ENCODE measurements at places on chromosomes 4 and X.

DNA sequence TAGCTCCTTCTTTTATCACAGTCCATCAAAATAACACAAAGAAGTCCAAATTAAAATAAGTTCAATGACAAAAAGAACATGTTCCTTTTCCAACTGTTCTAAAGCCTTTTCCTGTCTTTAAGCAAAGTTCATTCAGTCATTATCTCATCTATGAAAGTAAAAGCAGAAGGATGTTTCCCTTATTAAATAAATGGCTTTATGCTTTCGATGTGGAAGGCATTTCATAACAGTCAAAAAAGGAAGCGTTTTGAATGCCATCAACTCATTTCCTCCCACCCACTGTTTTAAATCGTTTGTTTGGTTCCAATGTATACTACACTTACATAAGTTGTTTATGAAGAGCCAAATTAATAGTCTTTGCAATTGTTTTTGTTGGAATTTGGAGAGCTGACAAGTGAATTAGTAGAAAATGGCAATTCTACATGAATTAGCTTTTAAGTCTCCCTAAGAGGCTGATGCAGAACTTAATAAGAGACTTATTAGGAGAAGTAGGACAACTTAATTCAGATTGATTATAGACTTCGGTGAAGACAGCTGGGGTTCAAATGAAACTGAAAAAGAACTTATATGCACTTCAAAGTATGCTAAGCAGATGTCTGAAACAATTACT is 392.6 kb upstream of the FTHL17 start:
- DNase-seq, result no peak

- DNase-seq, result no peak
These were observed 100.3 kb downstream of the SORBS2 start for GRCh38 chr4:185711726-185712125.

DNA sequence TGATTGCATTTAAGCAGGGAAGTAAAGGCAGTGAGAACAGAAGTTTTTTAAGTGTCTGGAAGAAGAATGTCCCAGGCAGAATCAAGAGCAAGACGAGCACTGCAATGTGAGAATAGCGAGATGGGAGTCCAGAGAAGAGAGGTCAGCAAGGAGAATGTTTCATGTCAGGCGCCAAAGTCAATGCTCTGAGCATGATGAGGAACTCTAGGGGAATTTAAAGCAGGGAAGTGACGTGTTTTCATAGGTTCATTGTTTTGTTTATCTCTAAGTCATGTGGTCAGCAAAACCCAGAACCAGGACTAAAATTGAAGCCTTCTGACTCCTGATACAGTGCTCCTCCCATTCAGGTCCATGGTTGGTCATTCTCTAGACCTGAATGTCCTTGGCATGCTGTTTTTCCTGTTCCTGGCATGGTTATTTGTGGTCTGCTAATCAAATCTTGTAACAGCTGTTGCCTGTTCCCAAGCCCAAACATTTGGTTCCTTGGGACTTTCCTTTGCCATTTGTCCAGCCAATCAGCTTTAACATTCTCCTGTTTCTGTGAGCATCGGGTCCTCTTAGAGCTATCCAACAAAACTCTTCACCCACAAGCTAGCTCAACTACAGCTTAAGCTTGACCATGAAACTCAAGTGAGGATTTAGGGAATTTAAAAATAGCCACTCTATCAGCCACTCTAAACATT is 37.7 kb downstream of the PTCHD1 start:
- DNase-seq, result no peak

DNA sequence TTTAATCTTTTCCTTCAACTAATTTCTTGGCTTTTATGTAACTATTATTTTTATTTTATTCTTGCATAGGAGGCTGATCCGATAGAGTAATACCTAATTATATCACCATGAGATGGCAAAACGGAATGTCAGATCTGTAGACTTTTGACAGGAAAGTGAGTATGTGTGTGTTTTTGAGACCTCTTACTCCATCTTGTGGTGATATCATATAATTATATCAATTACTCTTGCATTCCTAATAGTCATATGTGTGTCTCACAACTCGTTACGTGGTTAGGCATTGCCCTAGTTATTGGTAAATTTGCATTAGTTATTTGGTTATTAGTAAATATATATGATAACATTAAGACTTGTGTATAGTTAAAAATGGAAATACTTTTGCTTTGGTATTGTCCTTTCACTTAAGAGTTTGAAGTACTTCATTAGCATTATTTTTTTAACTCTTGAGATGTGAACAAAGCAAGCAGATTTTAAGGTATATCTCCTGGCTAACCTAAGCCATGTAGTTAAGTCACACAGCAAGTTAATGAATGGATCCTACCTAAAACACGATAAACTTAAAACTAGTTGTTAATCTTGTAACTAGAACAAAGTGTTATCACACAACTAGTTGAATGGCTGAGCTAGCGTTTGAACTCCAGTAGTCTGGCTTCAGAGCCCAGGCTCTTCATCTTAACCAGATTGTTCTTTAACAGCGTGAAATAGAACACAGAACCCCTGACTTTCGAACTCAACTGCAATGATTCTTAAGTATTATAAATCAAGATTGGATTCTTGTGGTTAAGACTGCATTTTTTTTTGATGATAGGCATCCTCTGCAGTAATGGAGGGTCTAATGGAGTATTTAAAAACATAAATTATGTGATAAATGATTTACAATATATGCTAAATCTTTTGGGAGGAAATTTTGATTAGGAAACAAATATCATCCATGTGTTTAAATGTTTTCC is 67.1 kb downstream of the PGRMC2 start:
- no peak for DNase-seq

DNA sequence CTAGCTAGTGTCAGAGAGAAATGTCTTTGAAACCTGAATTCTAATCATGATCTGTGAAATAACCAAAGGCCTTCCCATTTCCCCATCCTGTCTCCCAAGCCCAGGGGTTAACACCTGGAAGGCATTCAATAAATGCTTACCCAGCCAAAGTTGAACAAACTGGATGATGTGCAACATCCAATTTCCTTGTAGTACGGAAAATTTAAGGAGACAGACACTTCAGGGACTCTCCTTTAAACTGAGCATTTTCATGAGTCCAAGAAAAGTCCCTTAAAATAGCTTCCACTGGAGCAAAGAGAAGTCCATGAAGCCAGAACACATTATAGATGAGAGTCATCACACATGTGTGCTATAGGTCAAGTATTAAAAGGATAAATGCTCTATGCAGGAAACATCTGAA is 271.2 kb downstream of the RAB28 start:
- DNase-seq, result no peak

- no peak for DNase-seq
These were observed 235.2 kb downstream of the DTHD1 start for GRCh38 chr4:36516522-36517095.

GRCh38 chrX:153900831-153901752 is 3.4 kb upstream of the AVPR2 start:
- DNase-seq, result peak; percentile 52

DNA sequence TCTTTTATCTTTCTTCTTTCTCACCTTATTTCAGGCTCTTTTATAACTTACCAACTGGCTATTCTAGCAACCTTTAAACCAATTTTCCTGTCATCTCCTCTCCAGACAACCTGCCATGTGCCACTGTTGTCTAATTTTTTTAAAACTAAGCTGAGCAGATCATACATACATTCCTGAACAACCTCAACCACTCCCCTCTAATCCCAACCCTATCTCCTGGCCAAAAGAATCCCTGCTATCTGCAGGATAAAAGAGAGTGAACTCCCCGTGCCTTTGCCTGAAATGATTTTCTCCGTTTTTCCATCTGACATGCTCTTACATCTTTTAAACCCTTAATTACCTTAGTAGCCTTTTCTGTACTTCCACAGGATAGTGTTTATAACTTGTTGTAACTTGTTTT is 35.5 kb downstream of the DCUN1D4 start:
- no peak for DNase-seq

DNA sequence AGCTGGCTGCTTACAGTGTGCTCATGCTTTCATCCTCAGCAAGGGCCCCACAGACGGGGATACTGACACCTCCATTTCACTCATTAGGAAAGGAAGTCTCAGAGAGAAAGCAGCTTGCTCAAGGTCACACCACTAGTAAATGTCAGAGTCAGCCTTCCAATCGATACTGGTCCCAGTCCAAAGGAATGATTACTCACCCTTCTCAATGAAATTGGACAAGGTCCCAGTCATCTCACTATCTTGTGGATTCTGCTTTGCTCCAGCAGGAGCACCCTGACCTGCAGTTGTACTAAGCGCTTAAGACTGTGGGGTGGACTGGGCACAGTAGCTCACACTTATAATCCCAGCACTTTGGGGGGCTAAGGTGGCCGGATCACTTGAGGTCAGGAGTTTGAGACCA is 132.2 kb upstream of the SLC34A2 start:
- DNase-seq, result no peak

DNA sequence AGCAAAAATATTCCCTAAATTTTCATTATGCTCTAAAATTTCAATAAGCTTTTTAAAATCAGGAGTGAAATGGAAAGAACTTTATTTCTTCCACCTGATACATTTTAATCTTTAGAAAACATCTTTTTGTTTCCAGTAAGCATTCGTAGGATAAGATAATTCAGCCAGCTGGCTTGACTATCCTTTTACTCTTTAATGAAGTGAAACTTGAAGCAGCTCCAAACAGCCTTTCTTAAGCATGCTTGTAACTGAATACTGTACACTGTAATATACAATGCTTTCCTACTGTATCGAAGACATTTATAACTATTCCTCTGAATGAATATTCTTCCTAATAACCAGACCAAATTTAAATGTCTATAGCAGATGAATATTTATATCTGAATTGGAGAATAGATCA is 98.8 kb downstream of the KLHL4 start:
- DNase-seq, result no peak

GRCh38 chrX:123860983-123861382 is 1.1 kb downstream of the XIAP start:
- DNase-seq, result no peak

DNA sequence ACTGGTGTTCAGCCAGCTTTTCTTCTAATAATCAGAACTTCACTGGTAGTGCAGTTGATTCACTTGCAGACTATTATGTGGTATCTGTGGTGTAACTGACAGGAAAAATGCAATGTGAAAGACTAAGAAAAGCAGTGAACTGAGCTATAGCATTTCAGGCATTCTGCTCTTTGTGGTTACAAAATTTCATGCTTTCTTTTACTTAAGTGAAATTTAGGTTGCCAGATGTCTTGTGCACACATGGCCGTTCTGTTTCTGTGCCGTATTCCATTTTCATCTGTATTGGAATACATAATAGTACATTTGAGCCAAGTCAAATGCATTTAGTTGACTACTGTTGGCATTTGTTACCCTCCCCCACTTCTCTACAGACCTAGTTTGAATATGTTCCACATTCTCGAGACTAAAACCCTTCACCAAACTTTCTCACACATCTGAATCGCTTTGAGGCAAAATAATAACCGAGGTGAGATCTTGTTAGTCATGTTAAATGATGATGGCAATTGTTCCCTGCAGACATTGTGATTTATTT is 8.2 kb downstream of the RTL3 start:
- peak; percentile 3 for DNase-seq

- DNase-seq, result no peak
These were observed 808 bp downstream of the HUWE1 start for GRCh38 chrX:53685711-53686110.

DNA sequence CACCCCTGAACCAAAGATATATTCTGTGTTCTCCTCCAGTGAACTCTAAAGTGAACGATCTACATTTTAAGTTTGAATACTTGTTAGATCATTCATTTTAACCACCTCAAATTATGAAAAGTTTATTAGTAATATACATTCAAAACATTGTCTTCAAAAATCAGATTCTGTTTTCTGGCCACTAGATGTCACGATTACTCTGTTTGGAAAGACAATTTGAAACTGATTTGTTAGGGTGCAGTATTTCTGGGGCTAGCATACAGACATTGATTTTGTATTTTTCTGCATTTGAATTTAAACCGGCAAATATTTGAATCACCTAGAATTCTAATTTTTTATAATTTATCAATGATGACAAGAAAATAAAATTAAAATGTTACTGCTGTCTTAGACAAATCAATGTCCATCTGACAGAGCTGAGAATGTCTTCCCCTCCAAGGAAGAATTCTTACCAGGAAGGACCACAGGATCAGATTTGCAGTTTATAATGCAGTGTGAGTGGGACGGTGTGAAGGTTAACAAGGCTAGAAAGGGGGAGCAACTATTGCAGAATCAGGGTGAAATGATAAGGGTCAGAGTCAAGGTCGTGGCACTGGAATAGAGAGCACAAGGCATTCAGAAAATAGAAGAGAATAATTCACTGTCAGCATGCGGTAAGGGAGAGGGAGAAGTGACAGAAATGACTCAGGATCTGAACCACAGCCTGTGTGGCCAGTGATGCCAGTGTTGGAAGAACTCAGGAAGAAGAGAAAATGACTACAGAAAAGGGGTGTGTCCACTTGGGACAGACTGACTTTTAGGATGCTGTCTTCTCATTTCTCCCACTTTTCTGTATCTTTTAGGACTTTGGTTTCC is 91.6 kb downstream of the ANXA10 start:
- no peak for DNase-seq

DNA sequence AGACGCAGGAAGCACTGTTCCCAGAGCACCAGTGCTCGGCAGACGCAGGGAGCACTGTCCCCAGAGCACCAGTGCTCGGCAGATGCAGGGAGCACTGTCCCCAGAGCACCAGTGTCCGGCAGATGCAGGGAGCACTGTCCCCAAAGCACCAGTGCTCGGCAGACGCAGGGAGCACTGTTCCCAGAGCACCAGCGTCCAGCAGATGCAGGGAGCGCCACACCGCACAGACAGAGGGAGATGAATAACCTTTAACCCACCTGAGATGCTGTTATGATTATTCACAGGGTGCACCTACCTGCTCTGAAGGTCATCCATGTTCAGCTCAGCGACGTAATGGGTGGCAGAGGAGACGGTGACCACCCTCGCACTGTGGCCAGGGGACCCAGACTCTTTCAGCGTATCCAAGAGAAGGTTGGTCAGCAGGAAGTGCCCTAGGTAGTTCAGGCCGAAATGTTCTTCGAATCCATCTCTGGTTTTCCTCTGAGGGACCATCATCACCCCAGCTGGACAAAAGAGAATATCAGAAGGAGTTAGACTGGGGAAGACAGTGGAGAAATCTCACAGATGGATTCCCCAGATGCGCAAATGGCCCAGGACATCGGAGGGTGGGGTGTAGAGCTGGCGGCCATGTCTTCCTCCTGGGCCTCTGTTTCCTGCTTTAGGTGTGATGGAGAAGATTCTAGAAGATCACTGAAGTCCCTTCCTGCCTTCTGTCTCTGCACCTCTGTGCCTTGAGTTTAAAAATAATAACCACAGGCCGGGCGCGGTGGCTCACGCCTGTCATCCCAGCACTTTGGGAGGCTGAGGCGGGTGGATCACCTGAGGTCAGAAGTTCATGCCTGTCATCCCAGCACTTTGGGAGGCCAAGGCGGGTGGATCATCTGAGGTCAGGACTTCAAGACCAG is 234.1 kb downstream of the DHRSX start:
- peak; percentile 31 for DNase-seq

DNA sequence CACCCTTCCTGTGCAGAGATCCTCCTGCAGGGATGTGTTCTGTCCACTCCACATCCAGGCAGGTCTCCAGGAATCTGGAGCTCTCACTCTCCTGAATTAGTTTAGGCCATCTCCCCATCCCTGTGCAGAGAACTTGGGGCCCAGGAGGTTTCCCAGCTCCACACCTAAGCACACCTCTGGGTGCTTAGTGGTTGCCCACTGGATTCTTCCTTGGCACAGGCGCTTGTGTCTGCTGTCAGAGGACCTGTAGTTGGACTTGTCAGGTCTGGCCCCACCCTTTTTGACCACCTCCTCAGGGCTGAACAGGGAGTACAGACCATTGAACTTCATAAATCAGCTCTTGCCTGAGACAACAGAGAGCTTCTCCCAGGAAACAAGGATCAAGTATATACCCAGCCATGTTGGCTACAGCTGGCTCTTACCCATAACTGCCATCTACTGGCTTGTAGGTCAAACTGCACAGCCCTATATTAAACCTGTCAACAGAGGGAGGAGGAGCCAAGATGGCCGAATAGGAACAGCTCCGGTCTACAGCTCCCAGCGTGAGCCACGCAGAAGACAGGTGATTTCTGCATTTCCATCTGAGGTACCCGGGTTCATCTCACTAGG is 275.5 kb downstream of the PPARGC1A start:
- no peak for DNase-seq

Measured in effector memory CD8-positive, alpha-beta T cell (primary cell).